ENCODE measurements at places on chromosomes 12 and 14.

DNA sequence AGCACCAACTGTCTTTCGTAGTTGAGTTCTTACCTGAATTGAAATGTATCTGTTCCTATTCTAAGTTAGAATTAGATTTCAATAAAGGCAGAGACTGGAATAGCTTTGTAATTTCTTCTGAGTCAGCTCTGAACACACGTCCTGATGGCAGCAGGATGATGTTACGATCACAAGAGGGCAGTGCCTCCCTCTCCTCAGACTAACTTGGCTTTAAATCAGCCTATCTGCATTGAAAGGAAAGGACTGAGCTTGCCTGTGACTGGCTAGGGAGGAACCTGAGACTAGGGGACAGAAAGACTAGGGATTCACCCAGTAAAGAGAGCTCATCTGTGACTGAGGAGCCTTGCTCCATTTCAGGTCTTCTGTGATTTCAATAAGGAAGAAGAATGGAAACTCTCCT, 323.7 kb upstream of the OR4E1 start:
- no peak for DNase-seq

DNA sequence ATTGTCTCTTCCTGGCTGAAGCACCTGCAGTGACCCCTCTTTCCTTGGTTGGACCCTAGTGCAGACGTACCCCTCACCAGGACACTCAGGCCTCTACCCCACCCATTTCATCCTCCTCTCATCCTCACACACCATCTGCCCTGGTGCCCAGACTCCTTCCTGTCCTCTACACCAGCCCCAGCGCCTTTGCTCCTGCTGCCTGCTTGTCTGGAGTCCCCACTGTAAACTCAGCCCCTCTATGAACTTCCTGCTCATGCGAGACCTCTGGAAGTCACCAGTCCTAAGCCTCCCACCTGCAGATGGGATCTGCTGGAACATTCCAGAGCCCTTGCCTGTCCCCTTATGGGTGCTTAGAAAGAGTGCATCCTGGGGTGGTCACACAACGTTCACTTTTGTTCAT, 242.5 kb downstream of the ADGRD1 start:
- DNase-seq = no peak

- no peak for DNase-seq
Measured at GRCh38 chr12:32589165-32589865, 89.8 kb upstream of the DNM1L start.

GRCh38 chr14:88599326-88599725, 36.5 kb downstream of the ZC3H14 start:
- DNase-seq = no peak

DNA sequence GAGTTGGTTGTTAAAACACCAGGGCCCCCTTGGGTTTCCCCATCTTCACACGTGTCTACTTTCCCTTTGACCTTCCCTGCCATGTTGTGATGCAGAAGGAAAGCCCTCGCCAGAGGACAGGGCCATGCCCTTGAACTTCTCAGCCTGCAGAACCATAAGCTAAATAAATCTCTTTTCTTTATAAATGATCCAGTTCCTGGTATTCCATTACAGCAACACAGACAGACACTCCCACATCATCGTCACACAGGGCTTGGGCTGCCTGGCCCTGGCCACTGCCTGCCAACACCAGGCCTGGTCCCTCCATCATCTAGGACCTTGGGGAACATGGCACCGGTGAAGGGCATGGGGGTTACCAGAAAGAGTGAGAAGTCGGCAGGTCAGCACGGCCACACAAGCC, 84.8 kb downstream of the DPF3 start:
- DNase-seq = no peak

DNA sequence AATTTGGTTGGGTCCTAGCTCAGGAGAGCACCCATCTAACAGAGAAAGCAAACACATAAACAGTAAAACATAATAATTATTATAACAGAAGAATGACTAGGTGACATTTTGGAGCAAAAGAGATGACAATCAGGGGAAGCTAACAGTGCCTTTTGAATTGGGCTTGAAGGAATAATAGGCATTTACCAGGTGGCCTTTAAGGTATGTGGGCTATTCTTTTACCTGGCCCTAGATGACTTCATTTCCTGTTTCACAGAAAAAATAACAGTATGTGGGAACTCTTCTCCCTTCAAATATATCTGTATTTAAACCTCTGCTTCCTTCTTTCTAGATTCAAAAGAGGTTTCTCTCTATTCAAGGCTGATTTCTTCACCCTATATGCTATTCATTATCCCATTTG, 3.8 kb downstream of the IRAK4 start:
- no peak for DNase-seq

DNA sequence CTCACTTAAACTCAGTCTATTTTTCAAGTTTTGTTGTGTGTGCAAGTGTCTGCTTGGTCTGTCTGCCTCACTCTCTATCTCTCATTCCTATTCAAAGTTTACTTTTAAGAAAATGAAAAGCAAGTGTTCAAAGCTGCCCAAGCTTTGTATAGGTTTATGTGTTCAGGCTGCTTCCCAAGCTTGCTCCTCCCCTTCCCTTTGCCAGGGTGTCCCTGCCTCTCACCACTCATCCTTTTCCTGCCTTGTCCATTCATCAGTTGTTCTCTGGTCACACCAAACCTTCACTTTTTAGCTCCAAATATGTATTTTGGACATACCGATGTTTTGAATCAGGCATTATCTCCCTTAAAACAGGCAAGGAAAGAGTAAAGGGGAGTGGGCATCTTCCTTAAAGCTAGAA, 41.3 kb downstream of the STK38L start:
- DNase-seq = no peak

GRCh38 chr12:110373425-110373824, 30.1 kb downstream of the ANAPC7 start:
- no peak for DNase-seq

GRCh38 chr12:52672321-52672933, 7.8 kb downstream of the KRT1 start:
- DNase-seq = no peak

DNA sequence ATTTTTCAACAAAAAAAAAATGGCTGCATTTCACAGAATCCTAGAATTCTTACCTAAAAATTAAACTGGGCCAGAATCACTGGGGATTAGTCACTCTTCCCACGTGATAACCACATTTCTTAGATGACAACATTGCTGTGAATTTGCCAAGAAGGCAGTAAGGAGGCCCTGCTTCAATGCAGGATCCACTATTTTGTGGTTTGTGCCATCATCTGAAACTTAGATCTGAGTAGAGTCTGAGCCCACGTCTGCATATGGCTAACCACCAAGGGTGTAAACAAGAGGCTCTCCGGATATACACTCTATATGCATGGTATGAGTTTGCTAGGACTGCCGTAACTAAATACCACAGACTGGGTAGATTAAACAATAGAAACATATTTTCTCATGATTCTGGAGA, 24.4 kb upstream of the TBX5 start:
- no peak for DNase-seq

- DNase-seq = no peak
Measured at GRCh38 chr12:68905733-68906132, 27.2 kb downstream of the CPM start.

- no peak for DNase-seq
Measured at GRCh38 chr12:93587611-93588010, 15.1 kb downstream of the SOCS2 start.

- no peak for DNase-seq
Measured at GRCh38 chr12:8827551-8828256, 5.3 kb downstream of the A2ML1 start.

DNA sequence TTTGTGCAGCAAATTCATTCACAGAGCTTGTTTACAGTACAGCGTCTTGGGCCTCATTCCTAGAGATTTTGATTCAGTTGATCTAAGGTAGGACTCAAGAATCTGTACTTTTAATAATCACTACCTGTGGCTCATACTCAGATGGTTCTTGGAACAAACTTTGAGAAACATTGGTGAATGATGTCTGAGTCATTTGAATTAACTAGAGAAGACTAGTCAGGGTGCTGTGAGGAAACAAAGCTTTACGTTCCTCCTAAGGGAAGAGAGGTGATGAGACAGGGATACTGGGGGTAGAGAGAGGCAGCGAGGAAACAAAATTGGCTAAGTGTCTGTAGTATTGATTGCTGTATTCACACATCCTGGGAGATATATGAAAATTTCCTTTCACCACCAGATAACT, 109.4 kb downstream of the SLC15A5 start:
- DNase-seq = no peak

DNA sequence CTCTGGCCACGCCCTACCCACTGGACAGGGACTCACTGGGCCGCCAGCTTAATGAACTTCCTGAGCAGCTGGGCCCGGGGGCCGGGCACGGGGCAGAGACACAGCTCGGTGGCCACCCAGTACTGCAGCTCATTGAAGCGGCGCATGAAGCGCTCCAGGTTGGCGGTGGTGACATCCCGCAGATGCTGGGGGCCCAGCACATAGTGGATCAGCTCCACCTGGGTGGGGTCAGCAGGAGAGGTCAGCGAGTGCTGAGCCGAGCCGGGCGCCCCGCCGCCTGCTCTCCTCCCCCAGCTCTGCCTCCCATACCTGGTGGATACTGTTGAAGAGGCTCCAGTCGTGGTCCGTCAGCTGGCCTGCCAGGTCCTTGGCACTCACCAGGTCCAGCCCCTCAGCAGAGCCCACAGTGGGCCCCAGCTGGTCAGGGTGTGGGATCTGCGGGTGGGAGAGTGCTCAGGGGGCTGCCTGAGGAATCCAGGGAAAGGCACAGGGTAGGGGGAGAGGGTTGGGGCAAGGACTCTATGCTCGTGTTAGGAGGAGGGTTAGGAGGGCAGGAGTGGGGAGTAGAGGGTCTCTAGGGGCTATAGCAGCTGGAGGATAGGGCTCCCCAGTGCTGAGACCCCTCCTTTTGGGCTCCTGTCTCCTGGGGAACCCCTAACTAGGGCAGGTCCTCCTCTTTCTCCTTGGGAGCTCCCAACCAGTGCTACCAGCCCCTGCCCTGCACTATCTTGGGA, 15.5 kb upstream of the ENDOU start:
- no peak for DNase-seq

DNA sequence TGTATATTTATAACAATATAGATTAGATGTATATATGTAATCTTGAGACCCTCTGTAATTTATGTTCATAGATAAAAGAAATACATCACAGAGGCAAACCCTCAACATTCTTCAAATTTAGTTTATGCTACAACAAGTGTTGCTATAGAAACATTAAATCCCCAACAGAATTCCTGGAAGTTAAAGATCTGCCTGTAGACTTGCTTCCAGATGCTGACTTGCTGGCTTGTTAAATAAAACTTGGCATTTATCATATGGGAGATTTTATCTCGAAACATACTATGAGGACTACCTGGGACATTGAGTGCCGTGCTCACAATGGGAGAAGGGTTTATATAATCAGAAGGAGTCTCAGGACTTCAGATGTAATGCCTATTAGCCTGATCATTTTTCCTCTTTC, 136.3 kb upstream of the PLXNC1 start:
- no peak for DNase-seq

DNA sequence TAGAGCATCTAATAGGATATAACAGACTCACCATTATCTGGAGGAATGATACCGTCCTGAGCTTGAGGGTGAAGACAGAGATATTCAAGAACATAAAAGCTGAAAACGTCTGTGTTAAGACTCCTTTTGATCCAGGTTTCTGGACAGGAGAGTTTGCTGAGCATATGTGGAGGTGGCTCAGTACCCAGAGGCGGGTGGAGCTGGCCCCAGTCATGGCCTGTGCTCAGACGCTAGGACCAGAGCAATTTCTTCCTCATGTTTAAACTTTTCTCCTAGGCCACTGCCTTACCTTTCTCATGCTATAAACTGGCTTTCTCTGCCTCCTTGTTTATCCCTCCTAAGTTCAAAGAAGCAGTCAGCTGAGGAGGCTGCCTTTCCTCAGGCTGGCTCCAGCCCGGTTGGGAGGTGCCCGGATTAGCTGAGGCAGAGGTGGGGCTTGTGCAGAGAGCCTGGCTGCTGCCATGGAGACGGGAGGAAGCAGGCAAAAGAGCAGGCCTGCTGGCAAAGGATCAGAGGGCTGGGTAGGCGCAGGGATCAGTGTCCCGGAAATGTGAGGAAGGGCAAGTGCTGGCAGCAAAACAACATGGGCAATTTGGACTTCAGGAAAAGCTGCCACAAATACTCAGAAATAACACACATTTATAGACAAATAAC, 13.7 kb downstream of the COA8 start:
- DNase-seq = no peak

DNA sequence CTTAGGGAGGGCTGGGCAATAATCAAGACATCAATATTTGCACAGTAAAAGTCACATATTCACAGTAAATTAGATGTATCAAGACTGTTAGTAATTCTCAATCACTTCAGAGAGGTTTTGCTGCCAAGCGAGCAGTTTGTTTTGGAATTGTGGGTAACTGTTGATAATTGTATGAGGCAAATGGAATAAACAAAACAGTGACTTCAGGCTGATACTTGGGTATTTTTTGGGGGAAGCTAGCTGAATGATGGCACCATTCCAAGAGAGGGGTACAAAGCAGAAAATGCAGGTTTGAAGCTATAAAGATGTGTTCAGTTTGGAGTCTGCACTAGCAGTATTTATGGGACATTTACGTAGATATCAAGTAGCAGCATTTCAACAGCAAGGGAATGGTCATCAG, 232.8 kb upstream of the ATP2B1 start:
- no peak for DNase-seq

DNA sequence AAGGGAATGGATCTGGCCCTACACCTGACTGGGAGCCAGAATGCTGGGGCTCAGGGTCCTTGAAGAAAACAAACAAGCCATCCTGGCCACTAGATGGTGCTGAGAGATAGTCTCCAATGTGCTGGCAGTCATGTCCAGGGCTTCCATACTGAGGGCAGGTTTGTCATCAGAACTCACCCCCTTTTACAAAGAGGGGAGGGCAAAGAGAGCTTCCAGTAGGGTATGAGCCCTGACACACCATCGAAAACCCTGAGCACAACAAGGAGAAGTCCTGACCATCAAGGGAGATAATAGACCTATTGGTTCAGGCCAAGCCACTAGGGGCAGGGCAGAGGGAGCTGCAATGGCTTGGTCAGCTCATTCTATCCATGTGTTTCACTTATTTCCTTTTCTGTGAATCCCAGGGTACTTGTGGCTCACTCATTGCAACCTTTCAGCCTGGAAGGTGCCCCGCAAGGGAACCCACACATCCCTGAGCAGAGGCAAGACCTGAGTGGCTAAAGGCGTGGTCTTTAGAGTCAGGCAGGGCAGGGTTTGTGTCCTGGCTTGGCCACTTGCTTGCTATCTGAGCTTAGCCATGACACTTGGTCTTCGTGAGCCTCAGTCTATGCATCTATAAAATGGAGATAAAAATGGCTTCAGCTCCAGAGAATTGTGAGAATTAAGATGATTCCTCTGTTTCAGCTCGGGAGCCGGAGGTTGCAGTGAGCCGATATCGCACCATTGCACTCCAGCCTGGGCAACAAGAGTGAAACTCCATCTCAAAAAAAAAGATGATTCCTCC, 6.2 kb upstream of the PLEKHH1 start:
- DNase-seq = peak; percentile 38

- DNase-seq = no peak
Measured at GRCh38 chr14:26593357-26593756, 4.5 kb downstream of the NOVA1 start.

- DNase-seq = no peak
Measured at GRCh38 chr12:27554421-27555186, 30.6 kb downstream of the PPFIBP1 start.

- DNase-seq = no peak
Measured at GRCh38 chr12:96416033-96416799, 16.0 kb upstream of the CDK17 start.

All from activated gamma-delta T cell treated with Interleukin-2 at 50 U/mL for 16 hours (primary cell).